Memory B cell (primary cell): ENCODE measurements at places on chromosomes 12 and 14.

DNA sequence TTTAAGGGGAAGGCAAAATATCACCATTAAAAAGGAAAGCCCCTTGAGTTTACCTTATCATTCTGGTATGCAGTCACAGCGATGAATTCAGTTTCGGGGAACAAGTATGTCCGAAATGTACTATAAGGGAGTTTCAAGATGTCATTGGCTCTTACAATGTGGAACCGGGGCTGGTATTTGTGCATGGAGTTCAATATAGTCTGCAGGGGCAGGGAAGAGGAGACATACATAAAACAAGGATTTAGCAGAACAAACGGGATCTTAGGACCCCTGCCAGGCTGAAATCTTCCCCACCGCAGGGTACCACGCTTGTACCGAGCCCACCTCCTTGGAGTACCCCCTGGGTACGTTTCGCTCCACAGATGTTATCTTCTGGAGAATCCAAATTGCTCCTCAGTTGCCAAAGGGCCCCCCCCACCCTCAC lies 4.5 kb downstream of the TBX3 start:
- no peak overlapping the region for H3K27ac ChIP-seq
- peaks cover 31% of the 10 kb centered on the region for H3K27me3 ChIP-seq
- peaks cover 2% of the 10 kb centered on the region for H3K36me3 ChIP-seq

GRCh38 chr12:69389831-69390230 lies 30.3 kb downstream of the YEATS4 start:
- H3K4me3 ChIP-seq, result no peak overlapping the region
- H3K27me3 ChIP-seq, result no peaks in the 10 kb centered on the region
- H3K4me1 ChIP-seq, result peaks cover 2% of the 10 kb centered on the region
- DNase-seq, result no peak
- H3K36me3 ChIP-seq, result peaks cover 17% of the 10 kb centered on the region

DNA sequence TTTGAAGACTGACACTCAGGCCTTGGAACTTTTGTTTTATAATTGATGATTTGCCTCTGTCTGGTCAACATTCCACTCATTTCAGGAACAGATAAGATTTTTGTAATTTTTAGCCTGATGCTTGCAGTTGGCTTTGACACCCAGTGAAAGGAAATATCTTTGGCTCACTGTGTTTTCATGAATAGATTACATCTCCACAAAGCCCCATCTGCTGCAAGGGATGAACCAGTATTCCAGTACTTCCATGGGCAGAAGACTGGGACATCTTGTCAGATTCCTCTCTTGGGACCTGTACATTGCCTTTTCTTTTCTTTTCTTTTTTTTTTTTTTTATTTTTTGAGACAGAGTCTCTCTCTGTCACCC lies 28.4 kb downstream of the GSG1 start:
- H3K27me3 ChIP-seq, result no peaks in the 10 kb centered on the region
- H3K36me3 ChIP-seq, result peaks cover 38% of the 10 kb centered on the region
- H3K4me3 ChIP-seq, result no peak overlapping the region
- H3K4me1 ChIP-seq, result no peaks in the 10 kb centered on the region

- no peak for DNase-seq
- no peaks in the 10 kb centered on the region for H3K4me1 ChIP-seq
- H3K27ac ChIP-seq, result peak overlapping the region; percentile 62
- H3K4me3 ChIP-seq, result no peak overlapping the region
- H3K27me3 ChIP-seq, result peaks cover 5% of the 10 kb centered on the region
- H3K36me3 ChIP-seq, result peaks cover 4% of the 10 kb centered on the region
Observed at GRCh38 chr14:61973981-61974380, 211.8 kb downstream of the SNAPC1 start.

DNA sequence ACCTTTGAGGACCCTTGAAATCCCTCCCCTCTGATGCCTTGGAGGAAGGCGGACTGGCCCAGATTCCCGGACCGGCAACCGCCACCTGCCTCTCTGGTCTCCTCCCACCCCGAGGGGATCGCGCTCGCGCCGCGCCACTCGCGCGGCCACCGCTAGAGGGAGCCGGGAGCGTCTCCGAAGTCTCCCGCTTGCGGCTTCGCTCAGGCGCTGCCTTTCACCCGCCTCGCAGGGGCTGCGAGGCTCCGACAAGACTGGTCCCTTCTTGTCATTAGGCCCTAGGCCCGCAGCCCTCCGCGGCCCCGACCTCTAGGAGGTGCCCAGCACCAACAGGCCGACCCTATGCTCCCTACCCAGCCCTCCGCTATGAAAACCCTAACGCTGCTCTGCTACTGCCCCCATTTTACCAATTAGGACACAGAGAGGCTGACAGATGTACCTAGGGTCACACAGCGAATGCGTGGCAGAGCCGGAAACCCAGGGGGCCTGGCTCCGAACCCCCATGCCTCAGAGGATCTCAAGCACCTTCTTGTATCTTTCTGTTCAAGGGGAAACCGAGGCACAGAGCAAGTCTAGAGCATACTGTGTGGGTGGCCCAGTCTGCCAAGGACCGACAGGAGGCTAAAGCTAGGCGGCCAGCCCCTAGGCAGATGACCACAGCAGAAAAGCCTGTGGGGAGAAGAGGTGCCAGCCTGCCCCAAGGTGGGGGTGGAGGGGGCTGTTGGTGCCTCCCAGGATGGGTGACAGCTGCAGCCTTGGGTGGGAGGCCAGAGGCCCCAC lies 21.4 kb upstream of the VSX2 start:
- H3K4me3 ChIP-seq, result peak overlapping the region; percentile 21
- peak; percentile 79 for DNase-seq
- no peaks in the 10 kb centered on the region for H3K4me1 ChIP-seq
- H3K27me3 ChIP-seq, result peaks cover 5% of the 10 kb centered on the region
- H3K36me3 ChIP-seq, result no peaks in the 10 kb centered on the region

- no peaks in the 10 kb centered on the region for H3K36me3 ChIP-seq
- no peak overlapping the region for H3K4me3 ChIP-seq
- no peaks in the 10 kb centered on the region for H3K4me1 ChIP-seq
- DNase-seq, result no peak
- peaks cover 11% of the 10 kb centered on the region for H3K27me3 ChIP-seq
- no peak overlapping the region for H3K27ac ChIP-seq
Observed at GRCh38 chr12:45124485-45125155, 73.7 kb upstream of the DBX2 start.

DNA sequence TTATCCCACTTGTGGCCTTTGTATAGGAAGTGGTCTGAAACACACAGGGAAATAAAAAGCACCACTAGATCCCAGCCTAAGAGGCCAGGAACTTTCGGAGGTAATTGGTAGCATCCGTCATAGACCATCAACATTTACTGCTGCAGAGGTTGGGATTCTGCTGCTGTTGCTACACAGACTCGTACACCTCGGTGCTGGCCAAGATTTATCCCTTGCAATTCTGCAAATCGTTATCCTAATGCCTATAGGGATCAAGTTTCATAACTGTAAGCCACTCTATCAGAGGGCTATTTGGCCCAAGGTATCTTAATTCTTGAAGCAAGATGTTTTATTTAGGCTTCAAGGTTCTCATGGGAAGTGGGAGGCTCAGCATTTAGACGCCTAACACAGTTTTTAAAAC lies 913.6 kb downstream of the GALC start:
- H3K27ac ChIP-seq, result no peak overlapping the region
- no peak for DNase-seq
- H3K27me3 ChIP-seq, result peaks cover 1% of the 10 kb centered on the region
- H3K4me3 ChIP-seq, result no peak overlapping the region
- H3K36me3 ChIP-seq, result no peaks in the 10 kb centered on the region
